ENCODE measurements at places on chromosomes 11 and 22.

DNA sequence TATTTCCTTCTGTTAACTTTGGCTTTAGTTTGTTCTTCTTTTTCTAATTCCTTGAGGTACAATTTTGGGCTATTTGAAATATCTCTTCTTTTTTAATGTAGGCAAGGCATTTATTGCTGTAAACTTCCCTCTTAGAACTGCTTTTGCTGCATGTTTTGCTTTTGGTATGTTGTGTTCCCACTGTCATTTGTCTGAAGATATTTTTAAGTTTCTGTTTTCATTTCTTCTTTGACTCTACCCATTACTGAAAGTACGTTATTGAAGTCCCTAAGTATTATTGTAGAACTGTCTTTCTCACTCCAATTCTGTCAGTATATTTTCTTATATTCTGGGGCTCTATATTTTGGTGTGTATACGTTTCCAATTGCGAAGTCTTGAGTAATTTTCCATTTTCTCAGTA lies 77.9 kb downstream of the KCNQ1OT1 start:
- no peak for DNase-seq

DNA sequence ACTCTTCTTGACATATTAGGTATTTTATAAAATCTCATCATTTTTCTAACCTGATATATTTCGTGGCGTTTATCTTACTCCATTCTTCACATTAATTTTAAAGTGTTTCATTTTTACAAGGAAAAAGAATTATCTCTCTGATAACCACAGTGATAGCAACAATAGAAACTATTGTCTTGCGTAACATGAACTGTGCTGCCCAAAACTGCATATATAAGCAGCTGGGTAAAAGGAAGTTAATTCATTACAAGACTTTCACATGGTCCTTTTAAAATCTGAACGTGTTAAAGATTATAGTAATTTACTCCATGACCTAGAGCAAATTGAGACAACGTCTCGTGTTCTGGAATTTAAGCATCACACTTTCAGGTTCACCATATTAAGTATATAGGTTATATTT lies 210.4 kb upstream of the GRIA4 start:
- DNase-seq, result no peak

- no peak for DNase-seq
Observed at GRCh38 chr11:109432105-109432504, 10.1 kb downstream of the C11orf87 start.

DNA sequence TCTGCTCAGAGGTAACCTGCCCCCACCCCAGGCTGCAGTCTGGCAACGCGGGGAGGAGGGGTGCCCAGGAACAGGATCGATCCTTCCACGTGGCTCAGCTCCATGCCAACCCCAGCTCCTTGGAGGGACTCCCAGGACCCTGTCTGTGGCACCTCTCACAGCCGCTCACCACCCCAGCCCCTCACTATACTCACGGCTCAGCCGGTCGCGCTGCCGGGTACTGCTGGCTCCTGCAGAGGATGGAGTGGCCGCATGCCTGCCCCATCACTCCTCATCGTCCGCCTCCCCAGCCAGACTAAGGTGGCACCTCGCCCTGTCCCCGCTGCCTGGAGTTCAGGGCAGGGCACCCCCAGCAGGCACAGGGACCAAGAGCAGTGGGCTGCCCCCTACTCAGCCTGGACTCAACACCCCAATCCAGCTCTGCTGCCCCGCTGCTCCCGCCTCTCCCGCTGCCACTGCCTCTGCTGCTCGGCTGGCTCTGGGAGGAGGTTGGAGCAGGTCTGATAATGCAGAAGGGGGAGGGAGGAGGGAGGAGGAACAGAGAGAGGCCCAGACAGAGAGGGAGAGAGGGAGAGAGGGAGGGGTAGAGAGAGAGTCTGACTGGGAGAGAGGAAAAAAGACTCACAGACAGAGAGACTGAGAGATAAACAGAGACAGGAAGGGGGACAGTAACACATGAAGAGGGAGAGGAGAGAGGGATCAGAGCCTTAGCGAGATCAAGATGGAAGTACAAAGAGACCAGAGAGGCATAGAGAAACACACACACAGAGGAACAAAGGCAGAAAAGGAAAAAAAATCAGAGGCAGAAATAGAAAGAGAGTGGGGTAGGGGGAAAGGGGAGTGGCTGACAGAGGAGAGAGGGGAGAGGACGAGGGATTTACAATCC lies at the start of gene PDE2A:
Gene PDE2A (minus strand): TSS at position 480 of the 886 bp plus-strand sequence. CDS start 215 bp downstream, at position 265.
- DNase-seq, result no peak

GRCh38 chr11:69677749-69678148 lies 2.6 kb upstream of the LTO1 start:
- DNase-seq, result no peak
